ENCODE measurements at places on chromosomes 7 and 10.

- no peak for DNase-seq
Measured at GRCh38 chr10:48655411-48656240, 29.0 kb upstream of the WDFY4 start.

GRCh38 chr10:97733256-97733655 lies 3.7 kb upstream of the ZFYVE27 start:
- no peak for DNase-seq

DNA sequence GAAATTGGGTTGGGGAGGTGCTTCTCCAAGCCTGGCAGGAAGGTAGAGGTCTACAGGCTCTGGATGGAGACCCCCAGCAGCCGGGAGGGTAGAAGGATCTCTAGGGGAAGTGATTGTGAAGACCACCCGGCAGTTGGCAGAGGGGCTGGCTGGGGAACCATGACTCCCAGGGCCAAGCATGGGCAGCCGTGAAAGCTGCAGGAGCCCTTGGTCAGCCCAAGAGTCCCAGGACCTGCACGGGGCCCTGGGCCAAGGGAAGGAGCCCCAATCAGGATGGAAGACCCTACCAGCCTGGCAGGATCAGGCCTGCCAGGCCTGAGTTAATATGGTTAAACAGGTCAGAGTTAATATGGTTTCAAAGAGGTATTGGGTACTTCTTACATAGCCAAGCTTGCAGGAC lies 126.3 kb upstream of the NANOS1 start:
- DNase-seq, result no peak

DNA sequence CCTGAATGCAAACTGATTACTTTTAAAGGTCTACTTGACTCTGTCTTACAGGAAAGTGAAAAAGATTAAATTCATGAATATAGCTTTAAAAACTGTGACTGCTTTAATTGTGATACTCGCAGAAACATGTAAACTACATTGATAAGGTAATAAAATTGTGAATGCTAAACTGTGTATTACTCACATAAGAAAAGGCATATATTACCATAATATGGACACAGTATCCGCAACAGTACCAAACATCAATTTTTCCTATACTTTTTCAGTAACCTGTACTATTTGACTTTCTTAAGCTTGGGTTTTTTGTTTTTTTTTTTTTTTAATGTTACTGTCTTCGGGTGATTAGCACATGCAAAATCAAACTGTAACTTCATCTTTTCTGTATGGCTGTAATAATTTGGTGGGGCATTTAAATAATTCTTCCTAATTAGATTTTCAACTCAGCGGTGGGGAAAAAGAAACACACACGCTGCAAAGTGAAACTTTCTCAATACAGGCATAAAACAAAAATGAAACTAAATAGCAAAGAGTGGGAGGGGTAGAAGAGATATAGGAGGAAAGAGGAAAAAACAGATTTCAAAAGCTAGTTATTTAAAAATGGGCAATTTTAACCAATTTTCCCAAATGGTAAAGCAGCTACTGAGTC lies 23.2 kb downstream of the NT5C3A start:
- DNase-seq, result no peak

- DNase-seq, result no peak
Measured at GRCh38 chr7:54252256-54253035, 289.7 kb upstream of the VSTM2A start.

GRCh38 chr7:41886262-41886900 lies 183.5 kb upstream of the INHBA start:
- no peak for DNase-seq

- no peak for DNase-seq
Measured at GRCh38 chr7:96982586-96982985, 22.8 kb upstream of the DLX6 start.

DNA sequence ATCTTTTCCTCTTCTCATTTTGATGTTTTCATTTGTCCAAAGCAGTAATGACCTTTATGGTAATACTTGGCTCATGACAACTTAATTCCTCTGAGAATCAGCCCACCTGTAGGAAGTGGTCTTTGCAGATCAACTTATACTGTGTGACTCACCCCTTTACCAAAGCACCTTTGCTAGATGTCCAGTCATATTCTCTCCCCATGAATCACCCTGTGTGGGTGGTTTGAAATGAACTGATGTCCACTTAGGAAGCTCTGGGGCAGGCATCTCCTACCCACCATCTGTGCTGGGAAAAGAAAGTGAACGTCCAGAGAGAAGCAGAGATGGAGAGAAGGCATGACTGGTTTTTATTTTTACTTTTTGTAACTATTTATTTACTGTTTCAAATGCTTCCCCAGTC lies 410.3 kb downstream of the KIF20B start:
- DNase-seq, result no peak

DNA sequence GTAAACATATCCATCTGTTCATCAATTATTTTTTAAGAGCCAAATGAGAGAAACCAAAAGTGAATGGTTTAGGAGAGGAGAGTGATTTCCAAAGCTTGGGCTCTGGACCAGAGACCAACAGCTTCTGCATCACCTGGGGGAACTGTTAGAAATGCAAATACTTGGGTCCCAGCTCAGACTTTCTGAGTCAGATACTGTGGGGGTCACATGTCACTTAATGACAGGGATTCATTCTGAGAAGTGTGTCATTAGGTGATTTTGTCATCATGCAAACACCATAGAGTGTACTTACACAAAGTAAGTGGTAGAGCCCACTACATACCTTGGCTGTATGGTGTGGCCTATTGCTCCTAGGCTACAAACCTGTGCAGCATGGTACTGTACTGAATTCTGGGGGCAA lies 128.5 kb upstream of the PRR15 start:
- DNase-seq, result no peak

DNA sequence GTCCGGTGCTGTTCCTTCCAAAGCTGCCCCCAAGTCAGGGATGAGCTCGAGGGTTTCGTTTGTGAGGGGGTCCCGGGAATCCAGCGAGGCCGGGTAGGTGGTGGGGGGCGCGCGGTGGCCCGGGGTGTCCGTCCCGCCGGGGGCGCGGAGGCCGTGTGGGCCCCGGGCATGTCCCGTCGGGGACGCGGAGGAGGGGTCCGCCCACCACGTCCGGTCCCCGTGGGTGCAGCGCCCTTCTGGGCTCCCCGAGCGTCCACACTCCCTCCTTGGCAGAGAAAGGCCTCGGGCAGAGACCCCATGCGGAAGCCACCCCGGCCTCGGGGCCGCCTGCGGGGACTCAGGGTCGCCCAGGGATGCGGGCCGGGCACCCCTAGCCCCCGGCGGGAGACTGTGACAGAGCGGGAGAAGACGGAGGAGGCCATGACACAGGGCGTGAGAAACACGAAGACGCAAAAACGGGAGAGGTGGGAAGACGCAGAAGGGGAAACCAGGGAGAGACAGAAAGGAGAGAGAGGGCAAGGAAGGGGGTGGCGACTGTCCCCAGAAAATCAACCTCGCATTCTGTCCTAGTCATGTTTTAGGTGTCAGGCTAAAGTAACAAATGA lies 640 bp upstream of the ZNF425 start:
- DNase-seq, result peak; percentile 65

GRCh38 chr7:52825611-52826010 lies 209.8 kb upstream of the POM121L12 start:
- DNase-seq, result no peak

- DNase-seq, result no peak
Measured at GRCh38 chr7:99267481-99267840, 5.2 kb upstream of the MYH16 start.

DNA sequence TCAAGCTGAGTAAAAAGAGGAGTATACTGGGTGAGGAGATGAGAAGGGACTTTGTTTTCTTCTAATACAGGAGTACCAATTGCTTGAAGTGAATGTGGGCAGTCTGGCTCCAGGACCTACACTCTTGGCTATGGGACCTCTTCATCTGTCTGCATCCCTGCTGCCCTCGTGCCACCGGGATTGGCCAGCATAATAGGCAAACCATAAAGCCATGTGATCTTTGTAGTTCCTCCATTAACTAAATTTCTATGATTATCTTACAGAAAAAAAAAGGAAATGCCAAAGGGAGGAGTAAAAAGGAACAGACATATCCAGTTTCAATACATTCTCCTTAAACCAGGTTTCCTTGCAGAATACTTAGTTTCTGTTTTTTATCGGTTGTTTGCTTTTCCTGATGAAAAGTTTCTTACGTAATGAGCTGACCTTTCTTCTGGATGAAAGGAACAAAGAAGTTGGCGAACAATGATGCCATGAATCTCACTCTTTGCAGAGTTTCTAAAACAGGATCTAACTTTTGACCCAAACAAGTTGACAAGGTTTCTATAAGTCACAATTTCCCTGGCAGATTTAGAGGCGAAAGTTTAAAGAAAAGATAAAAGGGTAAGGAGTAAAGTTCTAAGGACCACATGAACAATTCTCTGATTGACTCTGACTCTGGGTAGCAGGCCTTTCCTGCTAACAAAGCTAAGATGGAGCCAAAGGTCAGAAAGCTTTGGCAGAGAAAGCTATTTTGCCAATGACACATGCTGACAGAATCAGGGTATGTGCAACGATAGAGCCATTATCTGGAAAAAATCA lies 54.1 kb downstream of the LAMB1 start:
- DNase-seq, result no peak

DNA sequence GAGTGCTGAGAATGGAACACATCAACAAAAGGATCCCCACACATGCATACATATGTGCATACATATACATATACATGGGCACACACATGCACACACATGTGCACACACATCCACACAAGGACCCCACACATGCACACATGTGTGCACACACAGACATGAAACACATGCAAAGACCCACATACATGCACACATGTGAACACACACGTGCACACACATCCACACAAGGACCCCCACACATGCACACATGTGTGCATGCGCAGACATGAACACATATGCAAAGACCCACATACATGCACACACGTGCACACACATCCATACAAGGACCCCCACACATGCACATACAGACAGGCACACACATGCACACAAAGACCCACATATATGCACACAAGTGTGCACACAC lies 104.4 kb upstream of the ADARB2 start:
- DNase-seq, result no peak
